ENCODE measurements at places on chromosomes 6 and 20.

DNA sequence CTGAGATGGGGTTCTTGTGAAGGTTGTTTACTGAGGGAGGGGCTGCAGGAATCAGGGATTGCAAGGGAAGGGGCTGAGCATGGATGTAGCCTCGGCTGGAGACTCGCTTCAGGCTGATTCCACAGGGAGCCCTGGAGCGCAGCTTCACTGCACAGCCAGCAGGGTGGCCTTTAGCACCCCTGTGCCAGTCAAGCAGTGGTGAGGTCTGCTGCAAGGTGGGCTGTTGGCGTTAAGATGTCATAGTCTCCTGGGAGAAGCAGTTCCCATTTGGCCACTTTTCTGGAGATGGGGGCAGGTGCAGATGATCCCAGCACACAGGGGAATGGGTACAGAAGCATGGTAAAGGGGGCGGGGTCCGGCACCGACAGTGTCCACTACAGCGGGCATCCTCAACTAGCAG, 126.3 kb downstream of the TOX2 start:
- DNase-seq: no peak

DNA sequence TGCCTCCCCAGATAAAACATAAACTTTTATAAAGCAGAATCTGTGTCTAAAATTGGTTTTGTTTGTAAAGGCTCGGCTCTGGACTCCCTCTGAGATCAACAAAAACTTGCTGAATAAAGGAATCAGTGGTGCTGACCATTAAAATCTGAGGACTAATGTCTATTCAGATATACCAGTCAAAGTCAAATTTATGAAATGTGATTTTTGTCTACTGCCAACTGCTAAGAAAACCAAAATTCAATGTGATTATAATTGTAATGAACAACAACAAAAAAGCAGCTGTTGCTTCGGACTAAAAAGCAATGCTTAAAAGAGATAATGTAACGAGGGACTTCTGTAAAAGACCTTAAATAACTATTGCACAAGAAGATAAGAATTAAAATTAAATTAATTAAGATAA, 26.6 kb downstream of the PRKN start:
- no peak for DNase-seq

DNA sequence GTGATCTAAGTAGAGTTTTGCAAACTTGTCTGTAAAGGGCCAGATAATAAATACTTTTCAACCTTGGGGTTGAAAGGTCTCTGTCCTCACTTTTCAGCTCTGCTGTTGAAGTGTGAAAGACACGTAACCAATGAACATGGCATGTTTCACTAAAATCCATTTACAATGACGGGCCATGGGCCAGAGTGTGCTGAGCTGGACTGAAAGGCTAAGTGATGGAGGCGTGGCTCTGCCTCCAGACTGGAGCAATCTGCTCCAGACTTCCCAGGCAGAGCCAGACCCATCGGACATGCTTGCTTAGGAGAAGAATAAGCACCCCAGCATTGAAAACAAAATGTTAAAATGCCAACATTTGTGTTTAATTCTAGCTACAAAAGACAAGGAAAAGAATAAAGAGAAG, 41.4 kb downstream of the SCAND1 start:
- no peak for DNase-seq

- no peak for DNase-seq
Measured at GRCh38 chr6:162306616-162307015, 420.9 kb downstream of the PRKN start.

DNA sequence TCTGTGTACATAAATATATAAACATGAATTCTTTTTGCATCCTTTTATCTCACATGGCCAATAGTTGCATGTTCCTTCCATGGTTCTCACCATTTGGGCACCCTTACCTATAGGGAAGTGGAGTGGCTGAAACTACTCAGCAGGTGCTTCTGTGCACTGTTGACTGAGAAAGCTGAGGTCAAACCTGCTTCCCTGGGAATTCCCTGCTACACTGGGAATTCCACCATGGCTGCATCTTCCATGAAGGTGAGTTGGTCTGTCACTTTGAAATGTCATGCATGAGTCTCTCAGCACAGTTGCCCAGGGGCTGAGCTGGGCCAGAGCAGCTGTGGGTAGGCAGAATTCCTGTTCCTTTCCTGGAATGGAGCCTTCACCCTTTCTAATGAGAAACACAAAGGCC, 193.8 kb upstream of the PRSS16 start:
- no peak for DNase-seq

DNA sequence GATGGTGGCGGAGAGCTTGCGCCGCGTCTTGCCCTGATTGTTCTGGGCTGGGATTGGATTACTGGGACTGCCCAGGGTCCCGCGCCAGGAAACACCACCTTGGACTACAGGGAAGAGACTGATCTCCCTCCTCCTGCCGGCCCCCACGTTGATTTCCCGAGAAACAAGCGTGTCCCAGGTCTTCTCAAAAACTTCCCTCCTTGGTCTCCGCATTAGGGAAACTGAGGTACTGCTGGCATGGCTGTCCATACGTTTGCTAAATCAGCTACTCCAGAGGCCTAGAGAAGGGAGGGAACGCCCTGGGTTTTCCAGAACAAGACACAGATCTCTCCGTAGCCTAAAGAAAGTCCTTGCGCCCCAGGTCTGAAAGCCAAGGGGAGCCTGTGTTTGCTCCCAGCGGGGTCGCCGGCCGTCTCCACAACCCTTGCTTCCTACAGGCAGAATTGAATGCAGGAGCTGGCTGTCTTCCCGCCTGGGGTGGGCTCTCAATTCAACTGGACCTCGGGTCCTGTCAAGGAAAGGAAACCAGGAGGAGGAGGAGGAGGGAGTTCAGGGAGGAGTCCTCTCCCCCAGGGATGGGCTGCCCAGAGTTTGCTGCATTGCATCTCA, 29.2 kb downstream of the TFAP2A start:
- DNase-seq: no peak

DNA sequence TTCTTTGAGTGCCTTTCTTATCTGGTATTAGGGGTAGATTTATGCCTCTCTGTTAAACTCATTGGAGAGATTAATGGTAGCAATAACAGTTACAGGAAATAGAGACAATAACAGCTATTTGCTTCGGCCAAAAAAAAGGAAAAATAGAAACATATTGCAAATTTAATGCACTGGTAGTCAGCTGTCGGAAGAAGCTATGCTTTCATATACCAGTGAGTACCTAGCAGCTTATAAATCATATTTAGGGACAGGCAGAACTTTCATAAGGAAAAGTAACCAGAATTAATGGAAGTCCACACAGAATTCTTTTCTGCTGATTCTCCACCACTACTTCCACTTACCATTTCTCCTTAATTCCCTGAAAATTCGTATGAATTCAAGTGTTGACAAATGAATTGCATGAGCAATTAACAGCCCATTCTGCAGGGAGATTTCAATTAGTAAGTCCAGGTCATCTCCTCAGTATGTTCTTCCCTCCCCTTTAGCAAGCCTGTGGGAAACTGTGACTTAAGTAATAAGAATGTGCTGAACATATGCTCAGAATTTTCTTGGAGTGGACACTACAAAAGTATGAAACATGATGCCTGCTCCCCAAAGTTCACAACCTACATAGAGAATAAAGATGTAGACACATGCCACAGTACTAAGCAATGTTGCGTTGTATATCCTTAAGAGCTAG, 196.7 kb upstream of the KCNQ5 start:
- DNase-seq: no peak

All from brain (organoid and tissue), 16 donors.